Sciatic nerve (tissue), 2 donors: ENCODE measurements at places on chromosomes 3 and 15. TPM values are rescaled to one million over a fixed set of nuclear protein-coding genes. Genes with fewer than 3 reads are reported as not detected.

Gene GOLGA8T
- total RNA-seq: 1.5 TPM

Gene SLCO2A1
- total RNA-seq: 34.1 TPM

Gene KLHL18
- 21.0 TPM for total RNA-seq

Gene RARRES1
- total RNA-seq: 264 TPM

Gene ANKUB1
- total RNA-seq: 2.8 TPM

Gene FAM107A
- total RNA-seq: 38.3 TPM

Gene ITIH4
- 16.3 TPM for total RNA-seq

Gene PARP9
- total RNA-seq: 33.9 TPM

Gene GABRR3
- total RNA-seq: not detected
